ENCODE measurements at places on chromosomes 6 and 20. TPM values are rescaled to one million over a fixed set of nuclear protein-coding genes. Genes with fewer than 3 reads are reported as not detected.

The SEMG1 gene
- total RNA-seq, result not detected

The FRK gene
- 0.05 TPM for total RNA-seq

The IER3 gene
- 74.4 TPM for total RNA-seq

The THBD gene
- total RNA-seq, result 33.4 TPM

The TP53TG5 gene
- not detected for total RNA-seq

The FOXQ1 gene
- not detected for total RNA-seq
